ENCODE measurements at places on chromosomes 16 and 17. TPM values are rescaled to one million over a fixed set of nuclear protein-coding genes. Genes with fewer than 3 reads are reported as not detected.
A peak's percentile ranks its signal among the peaks of the same experiment; 100 is the strongest.

DNA sequence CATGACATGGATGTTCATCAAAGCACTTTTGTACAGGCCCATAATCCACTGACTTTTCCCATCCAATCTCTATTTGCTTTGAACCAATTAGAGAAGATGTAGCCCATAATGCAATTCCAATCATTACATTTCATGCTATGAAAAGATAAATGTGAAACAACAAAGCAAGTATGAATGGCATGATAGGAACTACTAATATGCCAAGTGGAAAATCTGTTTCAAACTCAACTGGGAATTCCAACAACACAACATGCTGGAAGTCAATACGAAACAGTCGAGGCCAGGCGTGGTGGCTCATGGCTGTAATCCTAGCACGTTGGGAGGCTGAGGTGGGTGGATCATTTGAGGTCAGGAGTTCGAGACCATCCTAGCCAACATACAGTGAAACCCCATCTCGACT is 39.6 kb upstream of the TMEM97 start:
- DNase-seq, result no peak

Gene CSH1
- polyA plus RNA-seq, result not detected

Gene MAPK8IP3
- 69.3 TPM for polyA plus RNA-seq

GRCh38 chr17:82285141-82285540 is 11.6 kb upstream of the CSNK1D start:
- no peak for DNase-seq

DNA sequence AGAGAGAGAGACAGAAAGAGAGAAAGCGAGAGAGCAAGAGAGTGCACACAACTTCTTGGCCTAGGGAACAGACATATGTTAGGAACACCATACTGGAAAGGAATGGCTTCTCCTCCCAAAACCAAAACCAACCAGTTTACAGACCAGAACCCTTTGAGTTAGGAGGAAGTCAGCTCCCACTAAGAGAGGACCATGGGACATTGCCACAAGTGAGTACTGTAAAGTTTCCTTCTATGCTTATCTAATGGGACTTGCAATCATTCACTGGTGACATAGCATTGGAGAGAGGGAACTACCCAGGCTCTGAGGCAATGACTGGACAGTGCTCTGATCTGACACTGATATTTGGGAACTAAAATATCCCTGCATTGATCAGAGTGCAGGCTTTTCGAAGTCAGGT is 32.4 kb downstream of the TBC1D3B start:
- DNase-seq, result no peak

DNA sequence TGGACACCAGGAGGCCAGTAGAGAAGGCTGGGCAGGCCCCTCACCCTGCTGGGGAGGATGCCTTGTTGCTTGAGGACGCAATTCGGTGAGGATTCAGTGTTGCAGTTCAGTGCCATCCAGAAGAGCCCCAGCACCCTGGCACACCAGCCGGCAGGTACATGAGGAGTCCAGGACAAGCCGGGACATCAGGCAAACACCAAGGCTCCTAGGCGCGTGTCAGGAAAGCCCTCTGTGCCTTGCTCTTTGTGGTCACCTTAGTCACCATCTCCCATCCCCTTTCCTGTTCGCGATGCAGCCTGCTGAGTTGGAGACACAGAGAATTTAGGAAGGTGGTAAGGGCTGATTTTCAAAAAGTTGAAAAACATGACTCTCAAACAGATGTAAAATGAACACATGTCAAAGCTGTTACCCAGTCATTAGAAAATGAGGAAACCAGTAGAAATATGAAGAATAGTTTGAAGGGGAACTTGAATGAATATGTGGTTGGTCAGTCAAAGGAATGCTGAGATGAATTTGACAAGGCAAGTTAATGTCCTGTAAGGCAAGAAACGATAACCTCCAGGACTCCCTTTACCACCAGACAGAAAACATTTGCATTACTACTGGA is 2.3 kb upstream of the NCBP3 start:
- peak; percentile 34 for DNase-seq
